ENCODE measurements at places on chromosomes 11 and 22. TPM values are rescaled to one million over a fixed set of nuclear protein-coding genes. Genes with fewer than 3 reads are reported as not detected.

The RASSF10 gene
- 0.26 TPM for total RNA-seq

The YPEL4 gene
- total RNA-seq = 0.13 TPM

The FKBP2 gene
- 33.4 TPM for total RNA-seq

The MYO7A gene
- total RNA-seq = not detected

The VSIG2 gene
- 1.3 TPM for total RNA-seq

The FEN1 gene
- total RNA-seq = 42.7 TPM

The DNAL4 gene
- total RNA-seq = 33.5 TPM

The LGR4 gene
- total RNA-seq = 8.6 TPM

The IGSF22 gene
- not detected for total RNA-seq

The FZD4 gene
- 5.8 TPM for total RNA-seq

The OR52R1 gene
- not detected for total RNA-seq

The KRTAP5-9 gene
- total RNA-seq = not detected

Data from epithelial cell of alveolus of lung (primary cell).